Activated CD4-positive, alpha-beta T cell treated with anti-CD3 and anti-CD28 coated beads, Interleukin-2, amount 50 U/mL, for 4 hours (primary cell): ENCODE measurements at places on chromosomes 7 and 10.

DNA sequence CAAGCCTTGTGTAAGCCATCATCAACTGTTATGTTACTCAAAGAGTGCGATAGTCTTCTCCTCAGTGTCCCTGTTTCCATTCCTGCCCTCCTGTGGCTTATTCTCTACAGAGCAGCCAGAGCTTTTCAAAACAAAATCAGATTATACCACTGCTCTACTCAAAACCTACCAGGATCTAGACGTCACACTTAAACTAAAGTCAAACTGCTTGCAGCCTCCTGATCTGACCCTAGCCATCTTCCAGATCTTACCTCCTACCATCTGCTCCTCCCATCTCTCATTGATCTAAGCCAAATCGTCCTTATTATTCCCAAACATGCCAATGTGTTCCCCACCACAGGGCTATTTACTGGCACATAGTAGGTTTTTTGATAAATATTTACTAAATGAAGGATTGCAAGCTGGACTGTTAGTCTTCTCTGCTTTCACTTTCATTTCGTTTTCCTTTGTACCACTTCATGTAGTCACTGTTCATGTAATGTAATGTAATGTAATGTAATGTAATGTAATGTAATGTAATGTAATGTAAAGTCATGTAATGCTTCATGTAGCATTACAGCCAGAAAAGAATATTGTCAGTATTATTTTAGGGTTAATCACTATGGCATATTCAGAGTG, 116.1 kb downstream of the GPR37 start:
- no peak for DNase-seq

GRCh38 chr7:117889611-117890010, 16.4 kb upstream of the CTTNBP2 start:
- DNase-seq, result no peak

DNA sequence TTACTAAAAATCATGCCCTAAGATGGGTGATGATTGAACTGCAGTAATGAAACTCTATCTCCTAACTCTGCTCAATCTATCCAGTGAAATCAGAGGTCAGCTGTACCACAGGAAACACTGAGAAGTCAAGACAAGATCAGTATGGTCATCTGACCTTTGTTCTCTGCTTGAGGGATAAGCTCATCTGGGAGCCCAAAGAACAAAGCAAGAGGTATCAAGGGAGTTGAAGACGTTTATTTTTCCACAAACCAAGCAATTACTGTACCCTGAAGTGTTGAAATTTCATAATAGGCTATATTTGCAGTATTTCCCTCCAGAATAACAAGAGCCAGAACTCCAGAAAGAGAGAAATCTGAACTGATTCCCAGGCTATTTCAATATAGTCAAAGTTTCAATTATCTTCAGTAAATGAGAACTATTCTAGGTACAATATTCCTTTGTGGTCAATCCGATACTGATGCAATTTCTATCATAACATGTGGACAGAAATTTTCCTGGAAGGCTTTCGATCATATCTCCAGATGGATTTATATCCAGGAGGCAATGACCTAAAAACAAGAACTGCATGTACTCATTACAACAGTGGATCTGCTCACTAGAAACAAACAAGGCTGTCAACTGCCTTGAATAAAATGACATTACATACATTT, 345.3 kb downstream of the TNS3 start:
- no peak for DNase-seq

DNA sequence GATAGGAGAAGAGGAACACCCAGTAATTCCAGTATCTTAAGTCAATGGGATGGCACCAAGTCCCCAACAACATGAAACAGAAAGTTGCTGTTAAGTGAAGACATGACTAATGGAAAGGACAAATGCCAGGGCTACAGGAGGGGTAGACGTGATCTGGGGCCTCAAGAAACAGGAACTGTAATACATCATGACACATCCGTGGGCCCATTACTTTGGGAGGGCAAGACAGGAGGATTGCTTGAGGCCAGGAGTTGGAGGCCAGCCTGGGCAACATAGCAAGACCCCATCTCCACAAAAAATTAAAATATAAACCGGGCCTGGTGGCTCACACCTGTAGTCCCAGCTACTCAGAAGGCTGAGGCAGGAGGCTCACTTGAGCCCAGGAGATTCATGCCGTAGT, 408.6 kb upstream of the PRKCQ start:
- DNase-seq, result no peak
